DMS79 (cell line): ENCODE measurements at places on chromosomes 2 and 18.

- no peak for DNase-seq
Observed at GRCh38 chr18:78922856-78923255, 56.8 kb upstream of the SALL3 start.

DNA sequence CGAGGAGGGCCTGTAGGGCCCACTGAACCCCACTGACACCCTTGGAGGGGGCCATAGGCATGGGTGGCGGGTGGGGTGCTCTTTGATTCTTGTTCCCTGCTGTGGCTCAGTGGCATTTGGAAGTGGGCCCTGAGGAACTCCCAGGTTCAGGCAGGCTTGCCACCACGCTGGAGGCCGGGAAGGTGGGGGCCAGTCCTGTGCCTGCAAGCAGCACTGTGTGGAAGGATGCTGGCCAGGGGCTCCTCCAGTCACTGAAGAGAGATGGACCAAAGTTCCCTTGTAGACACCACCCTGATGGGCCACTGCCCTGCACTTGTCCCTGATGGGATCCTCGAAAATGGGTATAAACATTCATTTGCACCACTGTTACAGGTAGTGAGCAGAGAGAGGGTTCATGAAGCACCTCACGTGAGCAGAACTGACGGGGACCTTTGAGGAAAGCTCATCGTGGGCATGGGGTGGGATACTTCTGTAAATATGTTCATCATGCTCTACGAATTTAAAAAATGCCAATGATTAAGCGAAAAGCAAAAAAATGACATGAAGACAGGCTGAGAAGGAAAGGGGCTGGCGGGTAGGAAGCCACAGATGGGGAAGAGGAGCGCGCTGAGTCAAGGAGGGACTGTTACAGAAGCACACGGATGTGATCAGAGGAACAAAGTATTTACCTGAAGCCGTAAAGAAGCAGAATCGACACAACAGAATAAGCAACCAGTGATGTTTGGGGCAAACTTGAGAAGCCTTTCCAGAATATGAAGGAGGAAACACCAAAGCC is 45.2 kb upstream of the ASB1 start:
- DNase-seq: no peak

DNA sequence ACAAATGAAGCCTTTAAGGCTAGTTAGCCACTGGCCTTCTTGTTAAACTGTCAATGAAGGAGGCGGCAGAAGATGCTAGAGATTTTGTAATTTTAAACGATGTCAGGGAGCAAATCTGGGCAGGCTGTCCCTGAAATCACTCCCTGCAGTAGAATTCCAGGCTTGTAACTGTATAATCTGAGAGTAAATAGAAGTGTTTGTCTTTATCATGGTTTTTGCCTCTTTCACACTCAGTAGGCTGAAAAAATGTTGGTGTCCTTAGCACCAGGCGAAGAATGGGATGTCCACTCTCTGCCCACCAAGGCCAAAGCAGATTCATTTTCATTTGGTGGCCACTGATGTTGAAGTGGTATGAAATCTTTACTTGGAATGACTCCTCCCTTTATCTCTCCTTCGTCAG is 136.9 kb upstream of the THSD7B start:
- no peak for DNase-seq

DNA sequence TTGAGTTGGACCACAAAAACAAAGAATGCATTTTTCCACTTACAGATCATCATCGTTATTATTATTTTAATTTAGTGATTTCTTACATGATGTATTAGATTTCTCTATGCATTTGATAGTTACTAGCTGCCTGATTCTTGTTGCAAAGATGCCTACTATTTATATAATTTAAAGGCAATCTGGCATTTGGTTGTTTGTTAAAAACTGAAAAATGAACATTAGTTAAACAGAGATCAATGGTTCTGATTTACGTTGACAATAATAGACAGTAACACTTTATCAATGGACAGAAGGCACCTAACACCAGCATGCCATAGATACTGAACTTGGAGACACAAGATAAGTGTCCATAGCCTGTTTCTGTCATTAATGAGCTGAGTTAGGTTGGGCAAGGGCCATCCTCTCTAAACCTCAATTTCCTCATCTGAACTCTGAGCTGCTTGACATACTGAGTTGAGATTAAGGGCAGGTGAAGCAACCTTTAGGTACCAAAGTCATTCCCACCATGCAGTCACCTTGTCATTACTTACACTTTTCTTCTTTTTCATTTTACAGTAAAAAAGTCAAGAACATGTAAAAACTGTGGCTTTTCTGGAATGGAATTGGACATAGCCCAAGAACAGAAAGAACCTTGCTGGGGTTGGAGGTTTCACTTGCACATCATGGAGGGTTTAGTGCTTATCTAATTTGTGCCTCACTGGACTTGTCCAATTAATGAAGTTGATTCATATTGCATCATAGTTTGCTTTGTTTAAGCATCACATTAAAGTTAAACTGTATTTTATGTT is 3.1 kb downstream of the CCL20 start:
- no peak for DNase-seq

- no peak for DNase-seq
Observed at GRCh38 chr2:12192762-12193161, 446.3 kb downstream of the LPIN1 start.
